ENCODE measurements at places on chromosomes 16 and 17.

GRCh38 chr17:5667871-5668270 lies 83.6 kb upstream of the NLRP1 start:
- DNase-seq = no peak

- no peak for DNase-seq
Observed at GRCh38 chr17:45104497-45104896, 27.8 kb downstream of the PLCD3 start.

DNA sequence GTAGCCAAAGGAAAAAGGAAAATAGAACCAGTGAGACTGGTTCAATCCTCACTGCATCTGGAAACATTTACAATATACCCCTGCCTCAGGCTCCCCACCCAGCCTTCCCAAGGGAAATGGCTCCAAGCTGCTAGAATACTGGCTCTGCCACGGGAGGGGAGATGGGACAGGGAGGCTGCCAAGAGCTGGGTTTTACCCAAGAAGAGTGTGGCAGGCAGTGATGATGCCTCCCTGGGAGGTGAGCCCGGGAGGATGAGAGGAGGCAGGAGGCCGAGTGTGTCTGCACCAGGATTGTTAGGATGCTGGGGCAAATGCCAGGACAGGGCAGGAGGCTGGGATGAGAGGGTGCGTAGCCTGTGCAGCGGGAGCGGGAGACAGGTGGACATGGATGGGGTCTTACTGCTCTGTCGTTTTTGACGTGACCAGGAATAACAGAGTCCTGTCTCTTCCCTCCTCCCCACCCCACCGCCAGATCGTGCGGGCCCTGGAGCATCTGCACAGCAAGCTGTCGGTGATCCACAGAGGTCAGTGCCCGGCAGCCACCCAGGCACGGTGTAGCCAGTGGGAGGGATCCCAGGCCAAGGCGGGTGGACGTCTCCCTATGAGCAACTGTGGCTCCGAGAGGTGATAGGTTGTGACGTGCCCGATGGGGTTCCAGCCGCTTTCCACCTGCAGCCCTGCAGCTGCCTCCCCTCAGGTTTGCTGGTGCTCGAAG lies 18.4 kb downstream of the MAP2K3 start:
- DNase-seq = no peak

- no peak for DNase-seq
Observed at GRCh38 chr17:67837965-67838364, 12.7 kb downstream of the BPTF start.

DNA sequence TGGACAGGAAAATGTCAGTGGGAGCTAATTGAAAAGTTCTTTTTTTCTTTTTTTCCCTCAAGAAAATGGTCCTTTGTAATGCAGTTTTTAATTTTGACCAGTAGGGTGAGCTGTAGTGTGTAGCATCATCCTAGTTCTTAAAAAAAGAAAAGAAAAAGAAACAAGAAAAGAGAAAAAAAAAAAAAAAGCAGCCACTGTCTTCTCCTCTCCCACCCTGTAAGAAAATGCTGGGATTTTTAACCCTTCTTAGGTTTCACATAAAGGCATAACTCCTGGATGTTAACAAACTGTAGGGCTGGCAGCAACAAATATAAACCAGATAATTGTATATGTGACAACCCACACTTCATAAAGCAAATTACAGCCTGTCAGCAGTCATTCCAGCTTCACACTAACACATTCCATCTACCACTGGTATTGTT lies 78.1 kb downstream of the SKAP1 start:
- DNase-seq = no peak

DNA sequence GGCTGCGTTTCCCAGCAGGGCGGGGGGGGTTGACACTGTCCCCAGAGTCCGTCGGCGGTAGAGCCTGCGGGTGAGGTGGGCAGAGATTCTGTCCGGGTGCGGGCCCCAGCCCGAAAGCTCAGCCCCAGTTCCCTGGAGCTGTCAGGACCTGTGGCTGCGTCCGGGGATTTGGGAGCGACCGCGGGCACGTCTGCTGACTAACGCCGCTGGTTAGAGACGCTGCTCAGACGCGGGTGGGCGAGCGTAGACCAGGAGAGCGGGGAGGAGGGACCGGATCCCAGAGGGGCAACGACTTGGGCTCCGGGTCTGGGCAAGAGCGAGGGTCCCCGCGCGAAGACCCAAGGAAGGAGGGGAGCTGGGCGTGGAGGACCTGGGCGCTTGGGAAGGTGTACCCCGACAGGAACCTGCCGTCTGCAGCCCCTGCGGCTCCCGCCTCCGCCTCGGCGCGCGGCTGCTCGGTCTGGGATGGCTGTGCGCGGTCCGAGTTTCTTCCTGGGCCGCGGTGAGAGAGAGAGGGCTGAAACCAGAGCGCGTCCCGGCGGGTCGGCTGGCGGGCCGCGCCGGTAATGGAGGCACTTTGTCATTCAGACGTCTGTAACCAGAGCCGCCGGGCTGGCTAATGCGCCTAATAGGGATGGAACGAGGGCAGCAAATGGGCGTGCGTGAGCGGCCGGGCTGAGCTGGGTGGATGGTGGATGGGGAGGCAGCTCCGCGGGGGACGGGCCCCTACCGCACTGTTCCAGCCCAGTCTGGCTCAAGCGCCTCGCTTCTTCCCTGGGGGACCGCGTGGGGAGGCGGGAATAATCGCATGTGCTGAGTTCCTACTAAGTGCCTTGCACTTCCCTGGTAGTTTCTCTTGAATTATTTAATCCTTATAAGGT lies 2.3 kb downstream of the NGFR start:
- DNase-seq = no peak

GRCh38 chr16:8583199-8583598 lies 7.1 kb downstream of the TMEM114 start:
- no peak for DNase-seq

DNA sequence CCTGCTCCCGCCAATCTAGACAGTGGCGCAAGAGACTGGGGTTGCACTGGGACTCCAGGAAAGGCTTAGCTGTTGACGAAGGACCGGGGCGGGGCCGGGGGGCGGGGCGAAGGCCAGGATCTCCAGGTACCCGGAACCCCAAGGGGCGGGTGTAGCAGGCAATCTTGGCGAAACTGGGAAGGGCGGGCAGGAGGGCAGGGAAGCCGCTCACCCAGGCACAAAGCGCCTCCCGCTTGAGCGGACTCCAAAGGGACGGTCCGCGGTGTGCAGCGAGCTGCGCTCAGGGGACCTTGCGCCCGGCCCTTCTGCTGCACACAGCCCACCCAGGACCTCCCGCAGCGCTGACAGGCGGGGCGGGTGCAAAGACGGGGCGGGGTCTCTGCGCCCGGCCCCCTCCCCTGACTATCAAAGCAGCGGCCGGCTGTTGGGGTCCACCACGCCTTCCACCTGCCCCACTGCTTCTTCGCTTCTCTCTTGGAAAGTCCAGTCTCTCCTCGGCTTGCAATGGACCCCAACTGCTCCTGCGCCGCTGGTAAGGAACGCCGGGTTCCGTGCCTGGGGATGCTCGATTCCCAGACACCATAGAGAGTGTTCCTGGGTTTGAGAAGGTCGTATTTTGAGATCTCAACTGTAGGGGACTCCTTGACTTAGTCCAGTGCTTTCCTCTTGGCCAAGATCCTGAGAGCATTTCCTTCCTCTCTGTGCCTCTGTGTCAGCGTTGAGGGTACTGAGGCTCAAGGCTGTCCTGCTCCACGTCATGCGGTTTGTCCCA lies at the start of gene MT1F:
Gene MT1F, plus strand, starts transcription at position 405 of the 772 bp plus-strand sequence. Its CDS starts 100 bp downstream, at position 505.
- peak; percentile 31 for DNase-seq

- DNase-seq = no peak
Observed at GRCh38 chr17:62111562-62112171, 46.6 kb upstream of the MED13 start.

- DNase-seq = no peak
Observed at GRCh38 chr17:72646176-72646575, 446.3 kb downstream of the SLC39A11 start.

DNA sequence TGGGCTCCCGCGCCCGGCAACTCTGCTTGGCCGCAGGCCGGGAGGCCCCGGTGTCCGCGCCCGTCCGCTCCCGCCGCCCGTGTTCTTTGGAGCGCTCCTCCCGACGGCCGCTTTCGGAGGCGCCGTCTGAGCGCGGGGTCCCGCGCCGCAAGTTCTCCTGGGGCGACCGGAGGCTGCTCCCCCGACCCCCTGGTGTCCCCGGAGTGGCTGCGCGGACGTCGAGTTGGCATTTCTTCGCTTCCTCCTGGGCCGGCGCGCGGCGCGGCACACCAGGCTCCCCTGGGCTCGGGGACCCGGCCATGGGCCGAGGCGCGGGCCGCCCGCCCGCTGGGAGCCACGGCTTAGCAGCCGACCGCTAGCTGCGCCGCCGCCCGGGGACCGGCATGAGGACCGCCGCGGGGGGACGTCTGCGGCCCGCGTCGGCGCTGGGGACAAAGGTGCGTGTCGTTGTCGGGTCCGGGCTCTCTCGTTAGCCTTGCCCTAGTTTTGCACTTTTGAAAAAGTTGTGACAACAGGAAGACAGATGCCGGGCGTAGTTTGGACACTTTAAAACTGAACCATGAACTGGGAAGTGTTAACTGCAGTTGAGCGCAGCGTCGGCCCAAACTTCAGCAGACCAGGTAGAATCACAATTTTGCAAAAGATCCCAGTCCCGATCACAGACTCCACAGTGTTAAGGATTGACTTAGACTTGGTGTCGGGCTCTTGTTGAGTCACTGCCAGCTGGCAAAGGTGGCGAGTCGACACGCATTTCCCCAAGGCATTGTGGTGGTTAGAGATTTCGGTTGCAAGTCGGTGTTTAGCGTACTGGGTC lies 700 bp downstream of the UBN1 start:
- DNase-seq = no peak

GRCh38 chr17:54992797-54993639 lies 24.5 kb downstream of the STXBP4 start:
- no peak for DNase-seq

- DNase-seq = no peak
Observed at GRCh38 chr16:13492046-13492445, 427.9 kb upstream of the ERCC4 start.

DNA sequence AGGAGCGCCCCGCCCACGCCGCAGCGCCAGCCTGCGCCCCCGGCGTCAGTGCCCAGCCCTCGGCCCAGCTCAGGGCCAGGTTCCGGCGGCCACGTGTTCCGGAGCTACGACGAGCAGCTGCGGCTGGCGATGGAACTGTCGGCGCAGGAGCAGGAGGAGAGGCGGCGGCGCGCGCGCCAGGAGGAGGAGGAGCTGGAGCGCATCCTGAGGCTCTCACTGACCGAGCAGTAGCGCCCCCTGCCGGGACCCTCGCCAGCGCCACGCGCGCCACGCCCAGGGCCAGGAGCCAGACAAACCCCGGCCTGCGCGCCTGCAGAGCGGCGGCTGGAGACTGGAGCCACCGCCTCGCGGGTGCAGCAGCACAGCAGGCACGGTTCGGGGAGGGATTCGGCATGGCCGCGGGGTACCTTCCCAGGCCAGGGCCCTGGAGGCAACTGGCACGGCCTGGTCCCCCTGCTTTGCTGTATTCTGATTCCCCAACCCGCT lies 9.3 kb downstream of the CORO6 start:
- DNase-seq = peak; percentile 90

- DNase-seq = no peak
Observed at GRCh38 chr17:39569126-39569525, 38.6 kb downstream of the NEUROD2 start.

DNA sequence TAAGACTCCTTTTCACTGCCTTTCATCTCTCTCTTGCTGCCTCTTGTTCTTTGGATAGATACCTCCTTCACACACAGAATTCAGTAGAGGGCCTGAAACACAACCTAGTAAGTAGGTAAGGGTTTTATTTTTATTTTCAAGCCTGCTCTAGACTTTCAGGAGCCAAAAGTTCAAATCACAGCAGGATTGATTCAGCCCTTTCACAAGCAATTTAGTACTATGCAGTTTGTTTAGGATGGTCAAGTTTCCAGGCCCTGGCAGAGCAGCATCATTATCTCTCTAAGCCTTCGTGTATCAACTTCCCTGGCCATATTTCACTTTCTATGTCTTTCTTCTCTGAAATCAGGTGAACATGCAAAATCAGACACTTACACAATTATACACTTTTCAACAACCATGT lies 148.8 kb upstream of the CORO6 start:
- DNase-seq = no peak

- DNase-seq = no peak
Observed at GRCh38 chr17:12485361-12485906, 180.3 kb upstream of the MYOCD start.

GRCh38 chr16:87966685-87967185 lies 15.5 kb downstream of the BANP start:
- DNase-seq = no peak

DNA sequence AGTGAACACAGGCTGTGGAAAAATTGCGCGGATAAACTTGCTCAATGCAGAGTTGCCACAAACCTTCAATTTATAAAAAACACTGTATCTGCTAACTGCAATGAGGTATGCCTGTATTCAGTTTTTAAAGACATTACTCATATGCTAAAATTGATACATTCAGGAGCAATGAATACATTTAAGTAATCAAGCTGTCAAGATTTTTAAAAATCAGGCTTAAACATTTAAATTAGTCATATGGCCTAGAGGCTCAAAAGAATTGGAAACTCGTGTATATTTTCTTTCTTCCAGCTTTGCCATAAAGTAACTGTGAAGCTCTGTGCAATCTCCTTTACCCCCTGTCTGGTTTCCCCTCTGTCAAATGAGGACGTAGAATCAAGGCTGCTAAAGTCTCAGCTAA lies 4.1 kb downstream of the SYNRG start:
- DNase-seq = no peak

DNA sequence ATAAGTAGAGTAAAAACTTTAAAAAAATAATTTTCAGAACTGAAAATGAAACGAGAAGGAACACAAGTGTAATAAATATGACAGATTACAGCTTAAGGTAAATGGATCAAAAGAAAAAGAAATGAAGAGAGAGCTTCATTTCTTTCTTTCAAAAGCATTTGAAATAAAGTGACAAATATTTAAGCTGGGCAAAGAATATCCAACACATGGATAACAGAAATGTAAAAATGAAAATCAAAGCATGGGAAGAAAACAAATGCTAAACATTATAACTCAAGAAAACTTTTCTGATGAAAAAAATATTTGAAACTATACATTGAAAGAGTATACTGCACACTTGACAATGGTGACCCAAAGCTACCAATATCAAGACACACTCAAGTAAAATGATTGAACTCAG lies 143.6 kb upstream of the IRX5 start:
- no peak for DNase-seq

GRCh38 chr17:68807998-68808772 lies 147.0 kb downstream of the ABCA8 start:
- no peak for DNase-seq

DNA sequence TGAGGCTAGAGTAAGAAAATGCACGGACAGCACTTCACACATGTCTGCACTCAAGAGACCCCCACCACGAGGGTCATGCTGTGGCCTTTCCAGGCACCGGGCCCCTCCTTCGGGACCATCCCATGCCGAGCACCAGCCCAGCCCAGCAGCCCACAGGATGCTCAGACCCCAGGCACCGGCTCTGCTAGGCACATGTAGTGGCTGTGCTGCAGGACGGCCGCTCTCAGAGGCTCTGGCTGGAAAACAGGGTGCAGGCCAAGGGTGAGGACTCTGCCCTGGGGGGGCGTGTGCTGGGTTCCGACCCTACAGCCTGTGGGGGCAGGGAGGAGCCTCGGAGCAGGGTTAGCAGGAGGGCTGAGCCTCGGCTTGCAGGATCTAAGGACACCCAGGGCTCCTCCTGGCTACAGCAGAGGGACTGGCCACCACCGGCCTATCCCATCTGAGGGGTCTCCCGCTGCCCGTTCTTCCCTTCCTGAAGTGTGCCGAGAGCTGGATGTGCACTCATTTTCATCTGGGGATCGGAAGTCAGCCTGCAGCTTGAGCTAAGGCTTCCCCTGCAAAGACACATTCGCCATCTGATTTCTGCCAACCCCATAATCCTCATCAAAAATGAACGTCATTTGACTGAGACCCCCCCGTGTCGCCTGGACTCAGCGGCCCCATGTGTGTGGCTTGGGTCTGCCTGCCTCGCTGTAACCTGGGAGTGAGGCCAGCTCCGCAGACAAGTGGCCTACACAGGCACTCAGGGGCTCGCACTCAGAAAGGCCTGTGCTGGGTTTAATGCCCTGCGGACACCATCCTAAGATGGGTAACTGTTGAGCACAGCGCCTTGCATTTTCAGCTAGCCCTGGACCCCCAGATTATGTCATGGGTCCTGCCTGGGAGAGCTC lies 293.1 kb upstream of the FOXF1 start:
- no peak for DNase-seq
